Activated CD4-positive, alpha-beta T cell treated with anti-CD3 and anti-CD28 coated beads for 4 hours (primary cell): ENCODE measurements at places on chromosomes 11 and 22.
A peak's percentile ranks its signal among the peaks of the same experiment; 100 is the strongest.

DNA sequence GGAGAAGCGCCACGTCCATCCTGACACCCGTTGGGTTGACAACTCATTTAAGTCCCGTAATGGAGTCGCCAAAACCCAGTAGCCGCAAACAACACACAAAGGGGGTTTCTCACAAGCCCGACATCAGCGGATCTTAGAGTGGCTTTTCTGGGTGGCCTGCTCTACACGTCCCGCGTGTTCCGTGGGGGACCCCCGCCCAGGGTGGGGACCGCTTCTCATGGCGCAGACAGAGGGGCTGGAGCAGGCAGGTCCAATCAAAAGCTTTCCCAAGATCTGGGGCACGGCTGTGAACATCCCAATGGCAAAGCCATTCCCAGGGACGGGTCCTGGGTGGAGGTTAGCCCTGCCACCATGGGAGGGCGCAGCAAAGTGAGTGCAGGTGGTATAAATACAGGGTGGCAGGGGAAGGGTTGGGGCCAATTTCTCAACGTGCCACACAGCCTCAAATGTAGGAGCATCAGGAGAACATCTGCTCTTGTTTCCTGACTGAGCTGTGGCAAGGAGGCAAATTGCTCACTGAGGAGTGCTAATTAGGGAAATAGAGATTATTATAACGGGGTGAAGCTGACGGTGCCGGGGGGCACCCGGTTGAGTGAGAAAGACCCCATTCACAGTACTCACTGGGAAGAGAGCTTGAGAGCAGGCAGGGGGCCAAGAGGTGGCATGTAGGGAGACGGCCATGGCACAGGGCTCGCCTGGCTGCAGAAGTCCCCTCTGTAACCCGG, 1447.2 kb downstream of the TBC1D22A start:
- DNase-seq, result no peak

GRCh38 chr22:49193348-49193747, 634.3 kb downstream of the BRD1 start:
- DNase-seq, result no peak

DNA sequence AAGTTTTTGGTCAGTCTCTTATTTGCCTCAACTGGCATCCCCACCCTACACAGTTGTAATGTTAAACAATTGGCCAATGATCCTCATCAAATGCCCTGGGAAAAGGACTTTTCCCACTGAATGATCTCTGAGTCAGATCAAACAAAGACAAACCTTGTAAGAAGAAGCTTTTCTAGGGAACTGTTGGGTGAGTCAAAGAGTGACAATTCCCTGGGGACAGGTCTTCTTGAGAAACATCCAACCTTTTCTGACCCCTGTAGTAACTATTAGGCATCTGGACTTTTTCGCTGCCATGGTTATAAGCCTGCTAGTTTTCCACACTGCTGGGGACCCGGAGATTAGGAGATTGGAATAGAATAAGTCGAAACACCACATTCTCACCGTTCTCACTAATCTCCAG, 789.8 kb upstream of the API5 start:
- DNase-seq, result no peak

GRCh38 chr11:59380263-59381059, 21.8 kb downstream of the OR5AN1 start:
- no peak for DNase-seq

- DNase-seq, result no peak
These were observed 565.7 kb downstream of the METTL15 start for GRCh38 chr11:28673691-28674432.

DNA sequence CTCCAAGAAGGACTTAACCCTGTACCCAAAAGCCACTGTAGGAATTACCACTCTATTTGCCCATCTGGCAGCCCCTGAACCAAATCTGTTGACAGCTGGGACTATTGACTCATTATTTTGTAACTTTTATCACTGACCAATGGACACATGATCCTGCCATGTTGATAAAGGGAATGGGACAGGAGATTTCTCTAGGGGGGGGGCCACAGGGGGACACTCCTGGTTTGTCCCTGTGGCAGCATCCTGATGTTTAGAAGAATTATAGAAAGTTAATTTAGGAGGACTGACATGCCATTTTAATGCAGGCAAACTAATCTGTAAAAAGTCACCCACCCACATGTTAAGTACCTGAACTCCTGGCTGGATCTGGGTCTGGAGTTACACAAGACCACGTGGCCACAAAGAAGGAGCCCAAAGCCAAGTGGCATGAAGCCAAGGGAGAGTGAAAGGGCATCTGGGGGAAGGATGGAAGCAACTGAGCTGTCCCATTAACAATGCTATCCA, 558.1 kb downstream of the ETS1 start:
- no peak for DNase-seq

DNA sequence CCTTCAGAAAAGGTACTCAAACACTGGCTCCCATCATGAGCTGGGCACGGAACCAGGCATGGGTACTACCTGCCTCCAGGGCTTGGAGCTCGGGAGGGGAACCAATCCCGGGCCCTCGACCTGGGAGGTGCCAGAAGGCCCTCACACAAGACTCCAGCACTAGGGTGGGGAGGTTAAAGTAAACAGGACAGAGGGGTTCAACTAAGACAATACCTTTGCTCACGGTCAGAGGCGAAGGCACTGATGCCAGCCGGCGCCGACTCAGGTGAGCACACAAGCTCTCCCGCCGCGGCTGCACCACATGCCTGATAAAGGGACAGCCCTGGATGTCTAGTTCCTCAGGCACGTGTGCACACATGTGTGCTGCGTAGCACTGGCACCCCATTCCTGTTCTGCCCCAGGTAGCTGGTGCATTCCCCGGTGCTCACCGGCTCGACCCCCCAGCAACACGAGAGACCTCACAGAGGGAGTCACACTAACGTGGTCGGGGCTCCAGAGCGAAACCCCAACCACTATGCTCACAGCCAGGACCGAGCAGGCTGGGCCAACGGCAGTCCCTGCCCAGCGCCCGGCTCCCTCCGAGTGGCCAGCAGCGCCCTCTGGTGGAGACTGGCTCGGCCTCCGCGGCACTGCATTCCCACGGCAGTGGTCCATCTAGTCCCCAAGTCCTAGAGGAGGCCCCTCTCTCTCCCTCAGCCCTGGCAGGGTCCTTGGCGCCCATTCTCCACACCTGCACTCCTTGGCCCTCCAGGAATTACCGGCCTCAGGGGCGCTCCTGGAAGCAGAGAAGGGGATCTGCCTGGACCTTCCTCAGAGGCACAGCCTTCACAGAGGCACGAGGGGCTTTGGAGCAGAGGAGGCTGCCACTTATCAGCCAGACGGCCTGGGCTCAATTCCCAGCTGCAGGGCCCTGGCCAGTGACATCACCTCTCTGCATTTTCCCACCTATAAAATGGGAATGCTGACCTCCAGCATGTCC, 28.8 kb upstream of the MOB2 start:
- peak; percentile 63 for DNase-seq

DNA sequence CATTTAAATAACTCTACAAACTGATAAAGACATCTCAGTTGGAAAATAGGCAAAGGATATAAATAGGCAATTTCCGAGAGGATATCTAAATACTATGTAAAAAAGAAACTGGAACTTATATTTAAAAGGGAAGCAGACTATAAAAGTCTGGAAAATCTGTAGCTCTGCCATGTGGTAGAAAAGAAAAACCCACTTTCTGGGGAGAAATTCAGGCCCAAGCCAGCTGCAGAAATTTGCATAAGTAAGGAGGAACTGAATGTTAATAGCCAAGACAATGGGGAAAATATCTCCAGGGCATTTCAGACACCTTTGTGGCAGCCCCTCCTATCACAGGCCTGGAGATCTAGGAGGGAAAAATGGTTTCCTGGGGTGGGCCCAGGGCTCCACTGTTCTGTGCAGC, 97.8 kb upstream of the ZBED5 start:
- DNase-seq, result no peak

GRCh38 chr22:24060375-24060788, 49.3 kb downstream of the CABIN1 start:
- no peak for DNase-seq

DNA sequence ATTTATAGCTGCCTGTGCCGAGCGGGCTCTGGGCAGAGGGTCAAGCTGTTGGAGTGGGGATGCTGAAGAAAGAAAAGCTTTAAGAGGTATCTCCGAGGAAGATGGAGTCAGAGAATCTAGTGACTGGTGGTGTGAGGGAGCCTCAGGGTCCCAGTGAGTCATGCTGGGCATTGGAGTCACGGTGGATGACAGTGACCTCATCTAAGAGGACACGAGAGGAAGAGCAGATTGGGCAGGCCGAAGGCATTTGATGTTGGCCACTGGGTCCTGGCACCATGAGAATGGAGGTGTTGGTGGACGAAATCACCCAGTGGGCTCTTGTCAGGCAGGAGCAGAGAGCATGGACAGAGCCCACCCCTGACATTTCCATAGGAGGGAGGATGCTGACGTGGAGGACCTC, 68.4 kb downstream of the TBC1D22A start:
- DNase-seq, result no peak

DNA sequence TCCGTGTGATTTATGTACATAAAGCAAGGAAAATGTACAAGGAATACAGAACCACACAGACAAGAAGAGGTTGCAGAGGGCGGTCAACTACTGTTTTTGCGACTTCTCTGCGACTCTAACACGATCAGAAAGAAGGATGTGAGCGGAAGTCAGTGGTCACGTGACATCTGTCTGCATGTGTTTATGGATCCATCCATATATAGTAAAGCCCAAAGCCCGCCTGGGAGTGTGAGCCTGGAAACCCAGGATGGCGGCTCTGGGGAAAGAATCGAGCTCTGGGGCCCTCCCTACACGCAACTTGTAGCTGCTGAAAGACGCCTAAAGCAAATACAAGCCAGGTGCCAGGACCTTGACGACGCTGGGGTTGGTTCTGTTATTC, 8.8 kb downstream of the OSBPL5 start:
- no peak for DNase-seq
